NT2/D1 (cell line): ENCODE measurements at places on chromosomes 16 and 17.

DNA sequence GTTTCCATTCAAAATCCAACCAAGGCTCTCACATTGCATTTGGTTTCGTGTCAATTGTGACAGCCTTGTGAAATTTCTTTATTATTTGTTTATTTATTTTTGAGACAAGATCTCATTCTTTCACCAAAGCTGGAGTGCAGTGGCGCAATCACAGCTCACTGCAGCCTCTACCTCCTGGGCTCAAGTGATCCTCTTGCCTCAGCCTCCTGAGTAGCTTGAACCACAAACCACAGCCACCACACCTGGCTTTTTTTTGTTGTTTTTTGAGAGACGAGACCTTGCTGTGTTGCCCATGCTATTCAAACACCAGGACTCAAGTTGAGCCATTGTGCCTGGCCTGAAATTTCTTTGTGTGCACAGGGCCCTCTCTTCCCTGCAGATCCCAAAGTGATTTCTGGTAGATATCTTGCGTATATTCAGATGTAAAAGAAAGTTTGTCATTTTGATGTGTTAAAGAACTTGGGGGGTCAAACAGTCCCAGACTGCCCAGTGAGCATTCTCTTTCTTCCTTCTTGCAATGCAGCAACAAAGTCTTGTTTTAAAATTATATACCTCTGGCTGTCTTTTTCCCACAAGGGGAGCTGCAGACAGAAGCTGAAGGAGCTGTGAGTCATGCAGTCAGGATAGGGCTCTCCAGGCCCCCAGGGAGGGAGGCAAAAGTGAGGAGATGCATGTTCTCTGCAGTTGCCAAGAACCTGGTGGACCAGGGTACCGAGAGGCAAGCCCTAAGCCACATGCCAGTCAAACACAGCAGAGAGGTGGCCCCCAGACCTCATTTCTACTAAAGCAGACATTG is 15.5 kb upstream of the USP22 start:
- DNase-seq = no peak

- no peak for DNase-seq
Observed at GRCh38 chr17:56594320-56595107, 1.0 kb downstream of the NOG start.

DNA sequence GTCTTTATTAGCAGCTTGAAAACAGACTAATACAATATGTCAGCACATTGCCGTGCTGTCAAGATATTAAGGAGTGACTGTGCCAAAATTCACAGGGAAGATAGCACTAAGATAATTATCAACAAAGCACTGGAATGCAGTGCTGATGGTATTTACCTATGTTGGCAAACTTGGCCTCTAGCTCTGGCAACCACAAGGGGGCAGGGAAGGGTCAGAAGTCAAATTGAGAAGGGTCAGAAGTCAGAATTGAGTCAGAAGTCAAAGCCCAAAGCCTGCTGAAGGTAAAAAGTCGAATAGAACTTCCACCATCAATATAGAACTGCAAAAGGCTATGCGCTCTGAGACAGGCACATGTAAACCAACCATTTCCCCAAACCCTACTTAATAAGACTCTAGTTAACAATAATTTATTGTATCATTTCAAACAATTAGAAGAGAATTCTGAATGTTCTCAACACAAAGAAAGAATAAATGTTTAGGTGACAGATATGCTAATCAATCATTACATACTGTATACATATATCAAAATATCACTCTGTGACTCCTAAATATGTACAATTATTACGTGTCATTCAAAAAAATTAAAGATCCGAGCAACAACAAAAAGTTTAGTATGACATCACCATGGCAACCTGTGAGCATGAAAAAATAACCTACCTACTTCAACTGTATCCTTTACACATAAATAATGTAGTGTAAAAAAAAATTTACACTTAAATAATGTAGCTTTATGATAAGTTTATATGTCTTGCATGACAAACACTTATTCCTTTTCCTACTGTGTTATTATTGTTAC is 916.1 kb downstream of the KCNJ2 start:
- DNase-seq = peak; percentile 61

DNA sequence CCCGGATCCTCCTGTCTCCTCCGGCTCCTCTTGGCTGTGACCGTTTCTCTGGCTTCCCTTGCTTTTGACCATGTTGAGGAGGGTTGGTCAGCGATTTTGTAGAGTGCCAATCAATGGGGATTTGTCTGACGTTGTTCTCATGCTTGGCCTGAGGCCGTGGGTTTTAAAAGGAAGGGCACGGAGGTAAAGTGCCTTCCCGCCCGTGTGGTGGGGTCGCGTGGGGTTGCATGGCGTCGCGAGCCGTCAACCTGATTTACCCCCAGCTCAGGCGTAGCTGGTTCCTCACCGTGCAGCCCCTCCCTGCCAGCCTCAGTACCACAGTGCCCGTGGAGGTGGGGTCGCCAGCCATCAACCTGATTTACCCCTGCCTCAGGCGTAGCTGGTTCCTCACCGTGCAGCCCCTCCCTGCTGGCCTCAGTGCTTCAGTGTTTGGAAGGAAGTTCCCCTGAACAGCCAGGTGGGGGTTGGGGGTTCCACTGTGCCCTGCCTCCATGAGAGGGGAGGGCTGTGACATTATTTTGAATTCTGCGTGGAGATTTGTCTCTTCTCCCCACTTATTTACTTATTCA is 5.0 kb downstream of the TPSAB1 start:
- no peak for DNase-seq
